ENCODE measurements at places on chromosomes 13 and 19.

DNA sequence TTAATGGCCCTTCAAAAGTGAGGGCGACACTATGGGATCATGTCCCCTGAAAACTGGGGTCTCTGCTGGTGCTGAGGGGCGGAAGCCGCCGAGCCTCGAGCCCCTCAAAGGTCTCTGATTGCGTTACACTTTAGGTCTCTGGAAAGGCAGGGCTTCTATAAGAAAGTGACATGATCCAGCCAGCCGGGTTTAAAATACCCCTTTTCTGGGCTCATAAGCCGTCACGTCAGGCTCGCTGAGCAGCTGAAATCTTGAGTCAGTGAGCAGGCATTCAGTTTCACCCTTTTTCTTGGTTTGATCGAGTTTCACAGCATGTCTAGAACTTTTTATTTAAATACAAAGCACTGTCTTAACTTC, 600 bp upstream of the HMGB1 start:
- no peak for DNase-seq

DNA sequence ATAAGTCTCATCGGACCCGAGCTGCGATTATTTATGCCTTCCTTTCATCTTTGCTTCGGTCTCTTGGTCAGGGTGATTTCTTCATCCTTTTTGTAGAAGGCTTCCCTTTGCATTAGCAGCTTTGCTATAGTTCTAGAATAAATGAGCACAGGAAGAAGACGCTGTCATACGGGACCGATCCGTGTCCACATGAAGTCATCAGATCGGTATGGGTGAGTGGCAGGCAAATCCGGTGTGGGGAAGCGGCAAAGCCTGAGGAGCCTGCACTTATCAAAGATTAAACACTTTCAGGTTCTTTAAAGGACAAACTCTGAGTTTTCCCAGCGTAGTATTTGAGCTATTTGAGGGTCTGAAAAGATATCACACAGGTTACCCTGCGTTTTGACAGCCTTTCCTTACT, 119.3 kb downstream of the IRS2 start:
- peak; percentile 13 for DNase-seq

- no peak for DNase-seq
These were observed 31.8 kb downstream of the EFNA2 start for GRCh38 chr19:1317274-1318003.

DNA sequence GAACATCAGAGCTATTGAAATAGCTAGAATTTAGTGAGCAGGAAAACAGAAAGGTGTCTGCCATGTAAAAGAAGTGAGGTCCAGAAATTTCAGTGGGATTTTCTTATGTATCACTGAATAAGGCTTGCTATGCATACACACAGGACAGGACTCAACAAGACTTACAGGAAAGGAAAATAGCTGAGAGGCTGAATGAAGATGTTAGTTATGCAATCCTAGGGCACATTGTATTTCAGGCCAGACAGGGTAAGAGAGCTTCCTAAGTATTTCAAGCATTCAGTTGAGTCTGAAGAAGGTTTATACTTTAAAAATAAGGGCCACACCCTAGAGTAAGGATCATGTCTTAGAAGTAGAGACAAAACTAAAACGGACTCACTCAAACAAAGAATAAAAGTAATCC, 419.9 kb upstream of the PRR20A start:
- DNase-seq = no peak

DNA sequence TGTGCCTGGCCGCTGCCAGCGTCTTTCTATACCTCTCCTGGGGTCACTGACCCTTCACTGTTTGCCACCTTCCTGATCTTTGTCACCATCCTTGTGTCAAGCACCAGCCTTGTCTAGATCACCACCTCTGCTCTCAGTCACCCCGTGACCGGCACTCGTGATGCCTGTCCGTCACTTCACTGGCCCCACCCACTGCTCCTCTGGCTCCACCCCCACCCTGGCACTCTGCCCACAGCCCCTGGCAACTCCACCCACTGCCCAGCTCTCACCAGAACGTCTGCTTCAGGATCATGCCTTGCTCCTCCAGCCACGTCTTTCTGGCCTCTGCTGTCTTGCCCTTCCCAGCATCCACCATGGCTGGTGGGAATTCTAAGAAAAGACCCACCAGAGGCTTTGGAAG, 24.8 kb upstream of the PLA2G4C start:
- DNase-seq = no peak

GRCh38 chr13:21670883-21671619, at the start of gene FGF9:
FGF9 (plus strand) TSS chr13:21671073; CDS start chr13:21671913, 840 bp downstream.
- DNase-seq = peak; percentile 58

DNA sequence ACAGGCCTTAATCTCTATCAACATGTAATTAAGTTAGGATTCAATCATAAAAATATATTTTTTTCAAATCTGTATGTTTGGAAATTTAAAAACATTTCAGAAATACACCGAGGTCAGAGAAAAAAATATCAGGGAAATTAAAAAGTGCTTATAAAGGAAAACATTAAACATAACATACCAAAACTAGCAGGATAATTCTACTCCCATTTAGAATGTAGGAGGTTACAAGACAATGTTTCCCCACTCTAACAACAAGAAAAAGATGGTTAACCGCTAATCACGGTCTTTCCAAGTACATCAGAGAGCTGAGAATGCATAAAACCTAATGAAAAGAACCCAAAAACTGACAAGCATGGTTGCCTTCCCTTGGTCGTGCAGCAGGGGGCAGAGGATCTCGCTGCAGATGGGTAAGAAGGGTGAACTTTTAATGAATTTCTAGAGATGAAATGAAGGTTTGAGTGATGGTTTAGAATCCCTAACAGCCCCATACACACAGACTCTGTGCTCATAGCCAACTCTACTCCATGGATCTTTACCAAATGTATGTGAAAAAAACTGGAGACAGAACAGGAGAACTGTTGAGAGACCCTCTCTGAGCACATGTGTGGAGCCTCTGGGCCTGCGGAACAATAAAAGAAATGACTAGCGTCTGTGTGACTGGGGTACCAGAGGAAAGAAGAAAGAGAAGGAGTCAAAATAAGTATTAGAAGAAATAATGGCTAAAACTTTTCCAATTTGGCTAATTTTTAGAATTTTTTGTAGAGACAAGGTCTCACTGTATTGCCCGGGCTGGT, 51.3 kb upstream of the LSM14A start:
- DNase-seq = no peak

- no peak for DNase-seq
These were observed 10.2 kb downstream of the JOSD2 start for GRCh38 chr19:50500753-50501151.

- peak; percentile 62 for DNase-seq
These were observed 750.6 kb downstream of the DIAPH3 start for GRCh38 chr13:59413126-59413525.

DNA sequence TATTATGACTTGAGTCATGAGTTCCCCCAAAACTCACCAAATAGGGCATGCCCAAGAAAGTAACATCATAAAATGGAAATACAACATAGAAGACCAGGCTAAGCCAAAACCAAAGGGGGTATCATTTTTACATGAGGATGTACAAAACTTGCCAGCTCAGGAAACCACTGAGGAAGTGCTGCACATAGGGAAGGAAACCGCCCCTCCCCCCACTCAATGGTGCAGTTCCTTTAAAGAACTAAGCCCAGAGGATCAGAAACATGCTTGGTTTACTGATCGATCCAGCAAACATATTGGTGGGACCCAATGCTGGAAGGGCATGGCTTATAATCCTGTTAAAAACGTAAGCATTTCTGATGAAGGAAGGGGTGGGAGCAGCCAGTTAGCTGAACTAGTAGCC, 4.2 kb upstream of the ZNF486 start:
- DNase-seq = peak; percentile 69

DNA sequence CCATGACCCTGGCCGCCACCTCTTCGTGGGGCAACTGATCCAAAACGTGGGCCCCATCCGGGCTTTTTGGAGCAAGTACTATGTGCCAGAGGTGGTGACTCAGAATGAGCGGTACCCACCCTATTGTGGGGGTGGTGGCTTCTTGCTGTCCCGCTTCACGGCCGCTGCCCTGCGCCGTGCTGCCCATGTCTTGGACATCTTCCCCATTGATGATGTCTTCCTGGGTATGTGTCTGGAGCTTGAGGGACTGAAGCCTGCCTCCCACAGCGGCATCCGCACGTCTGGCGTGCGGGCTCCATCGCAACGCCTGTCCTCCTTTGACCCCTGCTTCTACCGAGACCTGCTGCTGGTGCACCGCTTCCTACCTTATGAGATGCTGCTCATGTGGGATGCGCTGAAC, 9.6 kb downstream of the INSL3 start:
- no peak for DNase-seq

GRCh38 chr13:46134494-46134893, 29.7 kb upstream of the CPB2 start:
- DNase-seq = no peak

DNA sequence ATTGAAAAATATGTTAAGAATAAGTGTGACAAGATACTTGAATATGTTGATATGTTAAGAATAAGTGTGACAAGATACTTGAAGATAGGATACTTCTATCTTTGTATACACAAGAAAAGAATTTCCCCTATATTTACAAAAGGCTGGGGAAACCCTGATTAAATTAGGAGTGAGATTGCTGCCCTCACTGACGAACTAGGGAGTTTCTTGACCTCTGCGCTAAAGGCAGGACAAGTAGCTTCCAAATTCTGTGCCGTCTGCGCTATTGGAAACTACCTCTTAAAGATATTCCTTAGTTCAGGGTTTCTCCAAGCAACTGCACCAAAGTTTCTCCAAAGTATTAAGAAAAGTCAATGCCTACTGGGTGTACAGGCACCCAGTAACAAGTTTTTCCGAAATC, 730 bp downstream of the ZNF260 start:
- no peak for DNase-seq

- DNase-seq = no peak
These were observed 20.3 kb downstream of the FBN3 start for GRCh38 chr19:8129061-8129618.

DNA sequence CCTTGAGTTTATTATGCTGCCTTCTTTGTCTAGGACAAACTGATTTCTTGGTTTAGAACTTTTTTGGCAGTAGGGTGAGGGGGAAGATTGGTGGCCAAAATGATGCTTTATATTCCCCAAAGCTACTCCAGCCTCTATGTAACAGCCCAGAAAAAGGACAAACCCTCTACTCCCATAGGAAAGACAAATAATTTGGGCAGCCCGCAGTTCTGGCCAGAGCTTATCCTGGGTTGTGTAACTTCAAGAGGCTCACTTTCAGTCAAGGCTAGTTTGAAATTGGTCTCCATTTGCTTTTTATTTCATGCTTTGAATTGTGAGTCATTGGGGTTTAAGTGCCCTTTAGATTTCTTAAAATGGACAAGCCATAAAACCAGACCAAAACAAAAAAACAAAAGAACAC, 142.3 kb downstream of the OLFM4 start:
- no peak for DNase-seq

DNA sequence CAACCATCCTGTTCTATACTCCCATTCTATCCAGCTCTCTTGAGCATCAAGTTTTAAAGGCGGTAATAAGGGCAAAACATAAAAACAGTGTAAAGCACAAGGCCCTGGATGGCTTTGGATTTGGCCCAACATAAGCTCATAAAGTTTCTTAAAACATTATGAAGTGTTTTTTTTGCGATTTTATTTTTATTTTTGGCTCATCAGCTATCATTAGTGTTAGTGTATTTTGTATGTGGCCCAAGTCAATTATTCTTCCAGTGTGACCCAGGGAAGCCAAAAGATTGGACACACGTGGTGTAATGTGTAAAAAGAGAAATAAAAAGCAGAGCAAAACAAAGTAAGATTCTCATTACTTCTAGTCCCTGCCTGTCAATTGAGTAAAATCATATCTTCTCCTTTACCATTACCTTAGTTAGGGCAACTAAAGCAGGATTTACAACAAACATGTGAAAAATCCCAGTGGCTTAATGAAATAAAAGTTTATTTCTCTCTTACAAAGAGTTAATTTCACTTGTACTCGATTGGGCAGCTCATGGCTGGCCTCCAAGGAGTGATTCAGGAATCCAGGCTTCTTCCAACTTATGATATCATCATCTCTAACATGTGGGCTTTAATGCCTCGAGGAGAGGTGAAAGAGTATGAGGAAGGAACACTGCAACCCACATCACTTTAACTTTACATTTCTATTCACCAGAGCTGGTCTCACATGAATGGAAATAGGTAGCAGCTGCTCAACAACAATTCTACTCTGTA, 725.2 kb upstream of the SLITRK1 start:
- no peak for DNase-seq

- DNase-seq = no peak
These were observed 86.7 kb downstream of the COL4A2 start for GRCh38 chr13:110393761-110394160.

- DNase-seq = no peak
These were observed 38.2 kb downstream of the TMTC4 start for GRCh38 chr13:100636441-100636840.

- DNase-seq = no peak
These were observed 76.7 kb downstream of the CACNA1A start for GRCh38 chr19:13429563-13429962.

GRCh38 chr19:4370418-4371041, 27.2 kb downstream of the MPND start:
- no peak for DNase-seq

DNA sequence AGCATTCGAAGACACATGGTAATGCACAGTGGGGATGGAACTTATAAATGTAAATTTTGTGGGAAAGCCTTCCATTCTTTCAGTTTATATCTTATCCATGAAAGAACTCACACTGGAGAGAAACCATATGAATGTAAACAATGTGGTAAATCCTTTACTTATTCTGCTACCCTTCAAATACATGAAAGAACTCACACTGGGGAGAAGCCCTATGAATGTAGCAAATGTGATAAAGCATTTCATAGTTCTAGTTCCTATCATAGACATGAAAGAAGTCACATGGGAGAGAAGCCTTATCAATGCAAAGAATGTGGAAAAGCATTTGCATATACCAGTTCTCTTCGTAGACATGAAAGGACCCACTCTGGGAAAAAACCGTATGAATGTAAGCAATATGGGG, 16.2 kb upstream of the ZNF763 start:
- no peak for DNase-seq

DNA sequence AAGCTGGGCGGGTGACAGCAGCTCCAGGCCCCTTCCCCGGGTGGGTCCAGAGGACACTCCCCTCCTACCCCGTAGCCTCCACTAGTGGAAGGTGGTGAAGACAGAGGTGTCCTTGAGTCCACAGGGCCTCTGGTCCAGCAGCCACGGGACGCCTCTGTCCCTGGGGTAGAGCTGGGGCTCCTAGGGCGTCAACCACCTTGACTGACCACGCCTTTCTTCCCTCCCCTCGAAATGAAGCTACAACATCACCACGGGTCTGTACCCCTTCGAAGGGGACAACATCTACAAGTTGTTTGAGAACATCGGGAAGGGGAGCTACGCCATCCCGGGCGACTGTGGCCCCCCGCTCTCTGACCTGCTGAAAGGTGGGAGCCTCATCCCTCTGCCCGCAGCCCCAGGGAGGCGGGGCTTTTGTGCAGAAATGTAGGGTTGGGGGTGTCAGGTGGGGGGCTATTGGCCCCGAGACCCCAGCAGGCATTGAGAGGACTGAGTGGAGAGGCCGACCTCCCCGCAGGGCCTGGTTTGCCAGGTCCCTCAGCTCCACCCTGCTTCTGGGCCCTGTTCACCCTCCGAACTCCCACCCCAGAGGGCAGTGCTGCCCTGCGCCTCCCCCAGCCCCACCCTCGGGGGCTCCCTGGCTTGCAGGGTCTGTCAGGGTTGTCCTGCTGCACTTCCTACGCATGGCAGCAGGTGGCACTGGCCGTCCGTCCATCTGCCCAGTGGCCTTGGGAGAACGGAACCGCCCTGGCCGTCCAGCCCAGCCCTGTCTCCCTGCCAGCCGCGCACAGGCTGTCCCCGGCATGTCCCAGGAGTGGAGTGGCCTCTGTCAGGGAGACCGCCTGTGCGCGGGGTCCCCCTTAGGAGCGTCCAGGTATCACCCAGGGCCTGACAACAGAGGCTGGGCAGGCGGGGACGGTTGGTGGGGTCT, 15.7 kb downstream of the STK11 start:
- DNase-seq = no peak

- no peak for DNase-seq
These were observed 95.9 kb upstream of the ZNF536 start for GRCh38 chr19:30276011-30276882.

GRCh38 chr13:23386533-23386932, 47.0 kb downstream of the SACS start:
- no peak for DNase-seq
